Activated B cell treated with CpG ODN at 0.5 μM for 24 hours (primary cell): ENCODE measurements at places on chromosomes 11 and 22.

DNA sequence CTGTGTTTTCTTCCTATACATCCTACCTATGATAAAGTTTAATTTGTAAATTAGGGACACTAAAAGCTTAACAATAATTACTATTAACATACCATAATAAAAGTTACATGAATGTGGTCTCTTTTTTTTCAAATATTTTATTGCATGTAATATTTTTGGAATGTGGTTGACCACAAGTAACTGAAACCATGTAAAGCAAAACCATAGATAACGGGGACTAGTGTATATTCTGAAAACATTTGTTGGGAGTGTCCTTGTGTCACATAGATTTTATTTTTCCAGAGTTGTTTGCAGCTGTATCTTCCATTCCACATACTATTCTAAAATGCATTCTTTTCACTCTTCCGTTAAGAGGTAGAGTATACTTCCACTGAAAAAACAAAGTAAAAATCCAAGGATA, 200.4 kb downstream of the KIF18A start:
- H3K27ac ChIP-seq = no peak overlapping the region
- no peaks in the 10 kb centered on the region for H3K27me3 ChIP-seq
- H3K4me1 ChIP-seq = no peaks in the 10 kb centered on the region
- H3K36me3 ChIP-seq = no peaks in the 10 kb centered on the region
- H3K4me3 ChIP-seq = no peak overlapping the region

GRCh38 chr11:36371181-36371580, 75.1 kb downstream of the PRR5L start:
- H3K36me3 ChIP-seq = no peaks in the 10 kb centered on the region
- H3K4me1 ChIP-seq = peaks cover 7% of the 10 kb centered on the region
- no peak overlapping the region for H3K27ac ChIP-seq
- H3K4me3 ChIP-seq = no peak overlapping the region
- no peak for DNase-seq

DNA sequence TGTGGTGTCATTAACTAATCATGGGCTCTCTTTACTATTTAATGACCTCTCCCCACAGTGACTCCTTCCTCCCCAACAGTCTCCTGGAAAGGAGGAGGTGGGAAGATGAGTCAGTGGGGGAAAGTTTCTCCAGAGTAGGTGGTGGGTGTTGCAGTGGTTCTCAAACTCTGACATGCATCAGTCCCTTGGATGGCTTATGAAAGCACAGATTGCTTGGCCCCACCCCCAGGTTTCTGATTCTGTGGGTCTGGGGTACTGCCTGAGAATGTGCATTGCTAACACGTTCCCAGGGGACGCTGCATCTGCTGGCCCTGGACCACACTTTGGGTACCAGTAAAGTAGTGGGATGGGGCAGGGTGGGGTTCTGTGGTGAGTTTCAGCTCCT, 9.8 kb downstream of the CD82 start:
- H3K36me3 ChIP-seq = peaks cover 84% of the 10 kb centered on the region
- no peaks in the 10 kb centered on the region for H3K27me3 ChIP-seq
- peak overlapping the region; percentile 82 for H3K27ac ChIP-seq
- no peak for DNase-seq
- H3K4me3 ChIP-seq = no peak overlapping the region

- H3K4me3 ChIP-seq = no peak overlapping the region
- DNase-seq = no peak
- H3K27ac ChIP-seq = no peak overlapping the region
- no peaks in the 10 kb centered on the region for H3K36me3 ChIP-seq
- no peaks in the 10 kb centered on the region for H3K27me3 ChIP-seq
- H3K4me1 ChIP-seq = peaks cover 2% of the 10 kb centered on the region
Observed at GRCh38 chr11:63737718-63738117, 30.9 kb downstream of the ZFTA start.

DNA sequence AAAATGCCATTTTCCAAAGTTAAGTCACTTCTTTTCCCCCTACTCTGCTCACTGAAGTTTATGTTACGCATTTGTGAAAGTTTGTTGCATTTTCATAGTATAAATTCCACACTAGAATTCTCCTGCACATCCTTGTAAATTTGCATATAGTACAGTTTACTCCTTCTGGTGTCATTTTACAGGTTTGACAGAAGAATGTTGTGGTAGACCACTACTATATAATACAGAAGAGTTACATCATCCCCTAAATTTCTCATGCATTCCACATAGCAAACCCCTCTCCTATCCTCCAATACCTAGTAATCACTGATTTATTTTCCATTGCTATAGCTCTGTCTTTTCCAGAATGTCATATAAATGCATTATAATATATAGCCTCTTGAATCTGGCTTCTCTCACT, 64.5 kb downstream of the CCDC73 start:
- no peaks in the 10 kb centered on the region for H3K36me3 ChIP-seq
- no peak overlapping the region for H3K27ac ChIP-seq
- H3K4me3 ChIP-seq = no peak overlapping the region
- no peaks in the 10 kb centered on the region for H3K4me1 ChIP-seq
- H3K27me3 ChIP-seq = peaks cover 18% of the 10 kb centered on the region
- no peak for DNase-seq

DNA sequence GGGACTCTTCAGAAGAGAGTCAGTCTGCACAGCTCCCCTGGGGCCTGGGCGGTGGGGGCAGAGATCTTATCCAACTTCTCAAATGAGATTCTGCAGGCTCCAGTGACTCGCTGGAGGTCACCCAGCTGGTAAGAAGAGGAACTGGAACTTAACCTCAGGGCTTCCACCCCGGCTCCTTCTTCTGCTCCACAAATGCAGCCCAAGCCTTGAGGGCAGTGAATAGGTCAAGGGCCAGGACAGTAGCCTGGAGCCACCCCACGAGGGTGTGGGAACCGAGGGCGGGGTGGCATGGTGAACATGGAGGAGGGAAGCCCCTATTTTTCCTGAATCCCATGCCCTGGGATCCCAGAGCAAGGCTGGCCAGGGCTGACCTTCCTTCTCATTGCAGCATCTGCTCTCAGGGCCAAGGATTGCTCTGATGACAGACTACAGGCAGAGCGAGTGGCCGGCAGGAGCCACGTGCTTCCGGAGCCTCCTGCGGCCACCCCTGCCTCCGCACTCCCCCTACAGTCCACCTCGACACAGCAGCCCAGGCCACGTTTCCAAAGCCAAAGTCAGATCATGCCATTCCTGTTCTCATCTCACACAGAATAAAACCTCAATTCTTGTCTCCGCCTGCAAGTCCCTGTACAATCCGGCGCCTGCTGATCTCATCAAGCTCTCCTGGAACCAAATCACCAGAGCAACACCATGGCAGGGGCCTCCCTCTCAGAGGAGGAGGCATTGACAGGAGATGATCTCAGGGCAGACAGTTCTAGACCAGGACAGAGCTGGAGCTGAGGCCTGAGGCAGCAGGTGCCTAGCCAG, 21.1 kb upstream of the UPK3A start:
- DNase-seq = peak; percentile 78
- H3K4me3 ChIP-seq = peak overlapping the region; percentile 77
- H3K27me3 ChIP-seq = no peaks in the 10 kb centered on the region
- peak overlapping the region; percentile 81 for H3K27ac ChIP-seq
- H3K36me3 ChIP-seq = no peaks in the 10 kb centered on the region

DNA sequence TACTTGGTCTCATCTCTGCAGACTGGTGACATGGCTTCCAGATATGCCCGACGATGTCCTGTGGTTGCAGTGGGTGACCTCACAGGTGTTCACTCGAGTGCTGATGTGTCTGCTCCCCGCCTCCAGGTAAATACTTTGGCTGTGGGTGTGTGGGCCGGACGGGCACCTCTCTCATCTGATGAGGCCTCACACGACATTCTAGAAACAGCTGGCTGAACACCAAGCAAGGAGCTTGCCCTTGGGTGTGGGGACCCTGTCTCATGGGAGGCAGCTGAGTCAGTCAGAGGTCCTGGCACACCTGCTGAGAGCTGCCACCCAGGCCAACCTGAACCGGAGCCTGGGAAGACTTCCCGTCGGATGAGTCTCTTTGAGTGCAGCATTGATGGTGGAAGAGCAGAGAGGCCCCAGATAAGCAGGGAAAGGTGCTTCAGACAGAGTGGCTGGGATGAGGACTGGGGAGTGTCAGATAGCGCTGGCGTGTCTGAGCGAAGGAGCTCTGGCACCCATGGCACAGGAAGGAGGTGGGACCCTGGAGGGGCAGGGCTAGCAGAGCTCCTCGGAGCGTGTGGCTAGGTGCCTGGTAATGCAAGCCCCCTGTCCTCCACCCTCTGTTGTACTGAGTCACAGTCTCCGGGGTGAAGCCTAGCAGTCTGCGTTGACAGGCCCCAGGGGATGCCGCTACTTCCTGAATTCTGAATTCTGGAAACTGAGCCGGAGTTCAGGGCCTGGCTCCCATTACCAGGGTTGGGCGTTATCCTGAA, 10.4 kb upstream of the SAMM50 start:
- no peak overlapping the region for H3K4me3 ChIP-seq
- no peaks in the 10 kb centered on the region for H3K36me3 ChIP-seq
- H3K4me1 ChIP-seq = no peaks in the 10 kb centered on the region
- peaks cover 15% of the 10 kb centered on the region for H3K27me3 ChIP-seq
- DNase-seq = no peak
